ENCODE measurements at places on chromosomes 12 and 14. TPM values are rescaled to one million over a fixed set of nuclear protein-coding genes. Genes with fewer than 3 reads are reported as not detected.
A peak's percentile ranks its signal among the peaks of the same experiment; 100 is the strongest.

GRCh38 chr12:6532927-6533652, 1.2 kb upstream of the GAPDH start:
- DNase-seq, result peak; percentile 87

- peak; percentile 83 for DNase-seq
Measured at GRCh38 chr14:88323523-88324199, 592 bp upstream of the KCNK10 start.

The FBLN5 gene
- total RNA-seq, result 27.7 TPM

The ANGEL1 gene
- 9.7 TPM for total RNA-seq

The SLC25A47 gene
- total RNA-seq, result not detected

Measured in osteoblast (primary cell).